ENCODE measurements at places on chromosomes 12 and 14.

DNA sequence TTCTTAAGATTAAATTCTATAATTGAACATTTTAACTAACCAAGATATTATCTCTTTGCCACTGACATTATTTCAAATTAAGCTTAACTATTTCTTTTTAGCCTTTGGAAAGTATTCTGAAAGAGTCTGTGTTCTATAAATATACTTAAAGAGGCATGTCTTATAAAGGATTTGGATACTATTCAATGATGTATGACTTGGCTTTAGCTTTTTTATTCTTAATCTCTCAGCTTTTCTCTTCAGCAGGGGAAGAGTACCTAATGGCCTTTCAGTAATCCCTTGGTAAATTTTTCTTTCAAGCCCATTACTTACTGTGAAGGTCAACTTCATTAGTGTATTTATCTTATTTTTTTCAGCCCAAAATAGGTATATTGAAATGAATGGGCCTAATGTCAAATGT, 113.8 kb downstream of the LRRK2 start:
- no peak for DNase-seq

GRCh38 chr14:29757711-29758233, 169.9 kb downstream of the PRKD1 start:
- DNase-seq = no peak

- no peak for DNase-seq
Measured at GRCh38 chr12:54019091-54019811, 9.0 kb upstream of the HOXC6 start.

GRCh38 chr12:41293011-41293410, 104.9 kb downstream of the PDZRN4 start:
- no peak for DNase-seq

GRCh38 chr12:118680356-118680963, 300.9 kb upstream of the SRRM4 start:
- no peak for DNase-seq

DNA sequence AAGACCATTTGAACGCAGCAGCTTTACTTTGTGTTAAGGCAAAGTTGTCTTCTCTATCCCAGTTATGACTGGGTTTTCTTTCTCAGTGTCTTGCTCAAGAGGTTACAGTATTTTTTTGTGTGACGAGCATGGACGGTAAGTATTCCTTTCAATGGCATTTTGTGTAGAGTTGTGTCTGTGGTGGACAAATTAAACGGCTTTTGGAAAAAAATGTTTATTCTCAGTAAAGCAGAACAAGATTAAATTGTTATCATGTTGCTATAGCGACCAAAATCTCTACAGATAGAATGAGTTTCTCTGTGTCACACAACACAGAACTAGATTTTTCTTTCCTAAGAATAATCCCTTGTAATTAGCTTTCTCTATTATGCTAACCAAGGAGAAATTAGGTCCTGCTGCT, 417.1 kb downstream of the AEBP2 start:
- DNase-seq = no peak

GRCh38 chr14:87879389-87879788, 113.6 kb downstream of the GALC start:
- no peak for DNase-seq

- no peak for DNase-seq
Measured at GRCh38 chr12:31370531-31371255, 44.7 kb upstream of the SINHCAF start.

DNA sequence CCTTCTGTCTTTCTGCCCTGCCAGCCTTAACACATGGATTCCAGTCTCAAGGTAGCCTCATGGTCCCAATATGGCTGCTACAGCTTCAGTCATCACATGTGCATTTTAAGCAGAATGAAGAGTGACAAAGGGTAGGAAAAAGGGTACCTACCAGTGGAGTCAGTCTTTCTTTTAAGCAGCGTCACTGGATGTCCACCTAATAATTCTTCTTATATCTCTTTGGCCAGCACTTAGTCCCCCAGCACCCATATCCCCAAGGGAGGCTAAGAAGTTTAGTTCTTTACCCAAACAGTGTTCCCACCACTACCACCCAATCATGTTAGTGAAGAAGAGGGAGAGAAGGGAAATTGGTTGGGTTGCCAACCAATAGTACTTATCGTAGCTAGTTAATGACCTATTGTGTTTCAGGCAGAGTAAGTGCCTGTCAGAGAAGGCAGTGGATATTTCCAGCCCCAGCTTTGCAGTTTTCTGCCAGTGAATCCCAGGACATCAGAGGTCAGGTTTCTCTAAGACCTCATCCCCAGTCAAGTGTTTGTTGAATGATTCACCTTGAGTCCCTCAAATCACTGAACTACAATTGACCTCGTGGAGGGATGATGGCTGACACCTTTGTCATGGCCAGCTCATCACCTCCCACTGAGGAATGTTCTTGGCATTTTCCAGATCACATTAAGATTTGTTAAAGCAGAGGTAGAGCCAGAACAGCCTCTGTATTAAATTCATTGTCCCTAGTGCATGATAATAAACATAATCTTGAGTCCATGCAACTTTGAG, 250.9 kb upstream of the CRY1 start:
- DNase-seq = no peak

GRCh38 chr12:66563220-66563619, 115.7 kb downstream of the GRIP1 start:
- DNase-seq = no peak

GRCh38 chr12:88141425-88141773, 489 bp downstream of the CEP290 start:
- no peak for DNase-seq

DNA sequence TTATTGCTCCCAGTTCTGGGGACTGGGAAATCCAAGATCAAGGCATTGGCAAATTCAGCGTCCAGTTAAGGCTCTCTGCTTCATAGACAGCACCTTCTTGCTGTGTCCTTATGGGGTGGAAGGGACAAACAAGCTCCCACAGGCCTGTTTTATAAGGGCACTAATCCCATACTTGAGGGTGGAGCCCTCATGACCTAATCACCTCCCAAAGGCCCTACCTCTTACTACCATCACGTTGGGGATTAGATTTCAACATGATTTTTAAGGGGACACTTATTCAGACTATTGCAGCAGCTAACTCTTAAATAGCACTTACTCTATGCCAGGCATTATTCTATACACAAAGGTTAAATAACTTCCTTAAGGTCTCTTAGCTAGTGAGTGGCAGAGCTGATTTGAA, 17.3 kb downstream of the TOGARAM1 start:
- no peak for DNase-seq

GRCh38 chr14:103308717-103309616, 25.1 kb upstream of the EIF5 start:
- DNase-seq = no peak

- DNase-seq = no peak
Measured at GRCh38 chr14:61563162-61563511, 132.2 kb upstream of the HIF1A start.

GRCh38 chr12:28699029-28699428, 450.0 kb upstream of the FAR2 start:
- DNase-seq = no peak

GRCh38 chr12:22626406-22626805, 1.4 kb downstream of the ETNK1 start:
- DNase-seq = no peak

DNA sequence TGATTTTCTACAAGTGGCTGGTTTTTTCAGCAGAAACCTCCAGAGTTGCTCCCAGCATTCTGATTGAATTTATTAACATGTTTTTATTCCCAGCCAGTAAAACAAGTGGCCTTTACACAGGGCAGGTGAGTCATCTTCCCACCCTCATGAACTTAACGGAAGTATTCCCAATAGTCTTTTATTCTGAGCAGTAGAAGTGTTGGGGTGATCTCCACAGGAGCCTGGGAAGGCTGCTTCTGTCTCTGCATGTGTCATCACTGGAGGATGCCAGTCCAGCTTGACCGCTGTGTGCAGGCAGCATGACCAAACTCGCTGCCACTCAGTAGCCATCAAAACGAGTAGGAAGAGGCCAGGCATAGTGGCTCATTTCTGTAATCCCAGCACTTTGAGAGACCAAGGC, 13.4 kb upstream of the DNAH10 start:
- DNase-seq = no peak

DNA sequence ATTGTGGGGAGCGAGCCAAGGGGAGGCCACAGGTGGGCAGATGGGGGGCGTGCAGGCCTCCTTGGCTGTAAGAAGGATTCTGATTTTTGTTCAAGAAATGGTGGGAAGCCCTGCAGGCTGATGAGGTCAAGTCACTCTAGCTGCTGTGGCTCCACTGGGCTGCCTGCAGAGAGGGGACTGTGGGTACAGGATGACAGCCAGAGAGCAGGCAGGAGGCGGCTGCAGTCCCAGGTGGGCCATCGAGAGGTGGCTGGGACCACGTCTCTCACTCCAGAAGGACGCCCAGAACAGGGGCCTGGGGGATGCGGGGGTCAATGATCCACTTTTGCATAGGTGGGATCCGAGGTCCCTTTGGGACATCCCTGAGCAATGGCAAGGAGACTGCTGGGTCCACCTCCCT, 9.1 kb downstream of the NCOR2 start:
- DNase-seq = no peak

- DNase-seq = no peak
Measured at GRCh38 chr12:76186131-76186906, 101.8 kb upstream of the NAP1L1 start.

- no peak for DNase-seq
Measured at GRCh38 chr12:107340898-107341297, 247.5 kb upstream of the CRY1 start.

DNA sequence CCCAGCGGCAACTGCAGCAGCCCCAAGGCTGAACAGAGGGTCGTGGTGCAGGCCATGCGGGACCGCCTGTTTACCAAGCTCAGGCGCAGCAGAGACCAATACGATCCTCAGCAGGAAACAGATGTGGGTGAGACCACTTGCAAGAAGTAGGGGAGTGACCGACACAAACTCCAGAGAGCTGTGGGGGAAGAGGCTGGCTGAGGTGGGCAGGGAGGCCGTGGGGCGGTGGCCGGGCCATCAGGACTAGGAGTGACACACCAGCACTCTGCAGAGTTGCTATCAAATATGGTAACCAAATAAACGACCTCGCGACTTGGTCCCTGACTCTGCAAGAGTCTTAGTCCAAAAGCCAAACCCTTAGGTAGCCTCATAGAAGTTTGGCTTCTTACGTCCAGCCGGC, 30.6 kb downstream of the AMN start:
- DNase-seq = no peak

- DNase-seq = no peak
Measured at GRCh38 chr14:33646692-33647260, 304.1 kb downstream of the EGLN3 start.

- DNase-seq = no peak
Measured at GRCh38 chr12:95218150-95219133, 835 bp downstream of the VEZT start.

GRCh38 chr12:121673013-121673511, 3.6 kb upstream of the MORN3 start:
- no peak for DNase-seq

DNA sequence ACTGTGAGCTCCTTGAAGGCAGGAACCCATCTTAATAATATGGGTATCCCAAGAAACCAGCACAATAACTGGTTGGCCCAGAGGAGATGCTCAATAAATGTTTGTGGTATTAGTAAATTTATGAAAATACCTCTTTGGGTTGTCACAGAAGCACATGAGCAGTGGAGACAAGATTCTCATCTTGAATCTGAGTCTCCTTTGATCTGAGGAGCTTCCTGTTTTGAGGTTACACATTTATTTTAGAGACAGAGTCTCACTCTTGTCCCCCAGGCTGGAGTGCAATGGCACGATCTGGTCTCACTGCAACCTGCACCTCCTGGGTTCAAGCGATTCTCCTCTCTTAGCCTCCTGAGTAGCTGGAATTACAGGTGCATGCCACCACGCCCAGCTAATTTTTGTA, 247.4 kb downstream of the NRXN3 start:
- DNase-seq = no peak

DNA sequence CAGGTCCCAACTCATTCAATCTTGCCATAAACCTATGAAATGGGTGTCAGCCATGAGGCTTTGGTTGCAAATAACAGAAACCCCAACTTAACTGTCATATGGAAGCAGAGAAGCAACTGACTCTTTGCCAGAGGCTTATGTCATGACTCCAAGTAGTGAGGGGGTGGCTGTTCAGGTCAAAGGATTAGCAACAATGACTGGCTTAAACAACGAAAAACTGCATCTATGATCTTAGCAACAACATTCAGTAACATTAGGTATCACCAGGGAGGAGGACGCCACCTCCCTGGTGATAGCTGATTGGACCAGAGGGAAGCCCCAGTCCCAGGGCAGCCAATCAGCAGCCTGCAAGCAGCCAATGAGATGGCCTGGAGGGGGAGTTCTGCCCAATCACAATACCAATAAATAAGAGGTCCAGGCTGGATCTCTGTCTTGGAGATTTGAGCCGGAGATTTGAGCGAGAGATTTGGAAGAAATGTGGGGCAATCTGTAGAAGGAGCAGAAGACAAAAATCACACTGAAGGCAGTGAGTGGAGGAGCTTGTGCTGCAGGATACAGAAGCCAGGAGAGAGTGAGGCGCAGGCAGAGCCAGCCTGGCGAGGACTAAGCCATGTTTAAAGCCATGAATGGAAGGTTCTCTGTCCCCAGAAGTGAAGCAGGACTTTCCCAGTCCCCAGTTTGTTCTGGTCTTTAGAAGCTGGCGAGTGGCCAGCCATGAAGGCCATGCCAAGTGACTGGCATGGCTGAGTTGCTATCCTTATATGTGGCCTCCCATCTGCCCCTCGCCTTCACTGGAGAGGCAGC, 93.3 kb downstream of the CALM1 start:
- no peak for DNase-seq

DNA sequence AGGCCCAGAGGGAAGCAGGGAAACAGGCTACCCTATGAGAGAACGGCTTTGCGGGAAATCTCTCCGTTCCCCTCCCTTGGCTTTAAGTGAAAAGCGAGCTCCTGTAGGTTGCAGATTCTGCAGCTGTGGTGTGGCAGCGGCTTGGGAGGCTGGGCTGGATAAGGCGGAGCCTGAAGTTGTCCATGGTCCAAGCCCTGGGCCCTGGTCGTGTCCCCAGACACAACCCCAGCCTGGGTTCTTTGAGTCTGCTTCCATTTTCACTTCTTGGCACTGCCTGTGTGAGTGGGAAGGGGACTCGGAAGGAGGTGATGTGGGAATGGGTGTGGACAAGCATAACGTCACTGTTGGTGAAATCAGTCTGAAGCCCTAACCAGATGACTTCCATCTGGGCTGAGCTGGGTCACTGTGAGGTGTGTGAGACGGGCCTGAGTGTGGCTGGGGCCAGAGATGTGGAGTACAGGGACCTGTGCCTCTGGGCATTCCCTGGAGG, 43.0 kb upstream of the CTDSP2 start:
- DNase-seq = no peak

- no peak for DNase-seq
Measured at GRCh38 chr12:22535478-22535877, 8.9 kb downstream of the C2CD5 start.

DNA sequence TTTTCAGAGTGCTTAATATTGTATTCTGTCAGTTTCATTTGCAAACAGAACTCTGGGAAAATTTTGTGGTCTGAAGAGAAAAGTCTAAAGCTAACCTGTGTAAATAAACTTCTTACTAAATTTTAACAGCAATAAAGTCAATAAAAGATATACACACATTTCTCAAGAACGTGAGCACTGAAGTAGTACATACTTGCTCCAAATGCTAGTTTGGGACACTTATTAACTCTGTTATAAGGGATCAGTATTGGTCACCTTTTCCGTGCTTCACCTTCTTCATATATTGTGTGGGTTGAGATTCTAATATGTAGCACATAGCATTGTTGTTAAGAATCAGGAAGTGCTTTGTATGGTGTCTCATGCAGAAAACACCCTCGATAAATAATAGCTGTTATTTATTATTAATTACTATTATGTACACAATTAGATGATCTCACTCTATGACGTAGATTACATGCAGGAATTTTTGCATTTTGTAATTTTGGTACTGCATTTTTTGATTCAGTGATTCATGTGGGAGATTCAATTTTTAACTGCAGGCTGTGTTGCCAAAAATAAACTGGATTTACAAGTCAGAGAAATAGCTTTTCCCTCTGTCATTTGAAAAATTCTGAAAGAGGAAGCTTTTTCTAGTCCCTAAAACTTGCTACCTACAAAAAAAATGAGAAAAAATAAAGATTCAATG, 300.9 kb downstream of the ACSS3 start:
- no peak for DNase-seq
